ENCODE measurements at places on chromosomes 13 and 19.

- no peak for DNase-seq
Measured at GRCh38 chr13:26853323-26853722, 92.7 kb upstream of the GPR12 start.

- DNase-seq: no peak
Measured at GRCh38 chr13:39269004-39269403, 230.7 kb downstream of the NHLRC3 start.

DNA sequence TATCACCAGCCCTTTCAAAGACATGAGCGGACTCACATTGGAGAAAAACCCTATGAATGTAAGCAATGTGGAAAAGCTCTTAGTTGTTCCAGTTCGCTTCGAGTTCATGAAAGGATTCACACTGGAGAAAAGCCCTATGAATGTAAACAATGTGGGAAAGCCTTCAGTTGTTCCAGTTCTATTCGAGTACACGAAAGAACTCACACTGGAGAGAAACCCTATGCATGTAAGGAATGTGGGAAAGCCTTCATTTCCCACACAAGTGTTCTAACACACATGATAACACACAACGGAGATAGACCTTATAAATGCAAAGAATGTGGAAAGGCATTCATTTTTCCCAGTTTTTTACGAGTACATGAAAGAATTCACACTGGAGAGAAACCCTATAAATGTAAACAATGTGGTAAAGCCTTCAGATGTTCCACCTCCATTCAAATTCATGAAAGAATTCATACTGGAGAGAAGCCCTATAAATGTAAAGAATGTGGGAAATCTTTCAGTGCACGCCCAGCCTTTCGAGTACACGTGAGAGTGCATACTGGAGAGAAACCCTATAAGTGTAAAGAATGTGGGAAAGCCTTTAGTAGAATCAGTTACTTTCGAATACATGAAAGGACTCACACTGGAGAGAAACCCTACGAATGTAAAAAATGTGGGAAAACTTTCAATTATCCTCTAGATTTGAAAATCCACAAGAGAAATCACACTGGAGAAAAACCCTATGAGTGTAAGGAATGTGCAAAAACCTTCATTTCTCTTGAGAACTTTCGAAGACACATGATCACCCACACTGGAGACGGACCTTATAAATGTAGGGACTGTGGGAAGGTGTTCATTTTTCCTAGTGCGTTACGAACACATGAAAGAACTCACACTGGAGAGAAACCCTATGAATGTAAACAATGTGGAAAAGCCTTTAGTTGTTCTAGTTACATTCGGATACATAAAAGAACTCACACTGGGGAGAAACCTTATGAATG lies 17.6 kb downstream of the ZNF791 start:
- no peak for DNase-seq

DNA sequence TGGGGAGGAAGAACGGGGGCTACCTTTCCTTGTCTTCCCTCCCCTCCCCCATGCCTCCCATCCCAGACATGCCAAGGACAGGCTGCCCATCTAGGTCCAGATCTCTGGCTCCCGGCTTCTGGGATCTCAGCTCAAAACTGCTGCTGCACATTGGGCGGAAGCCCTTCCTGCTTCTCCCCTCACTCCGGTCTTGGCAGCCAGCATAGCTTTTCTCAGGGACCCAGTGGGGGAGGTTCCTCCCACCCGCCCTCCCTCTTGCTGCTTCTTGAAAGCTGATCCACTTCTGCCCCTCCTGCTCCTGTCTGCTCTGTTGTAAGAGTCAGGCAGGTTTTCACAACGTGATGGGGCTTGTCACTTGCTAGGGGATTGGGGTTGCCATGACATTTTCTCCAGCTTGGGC lies 21.7 kb upstream of the RNF17 start:
- no peak for DNase-seq

- no peak for DNase-seq
Measured at GRCh38 chr13:22189176-22190048, 518.5 kb downstream of the FGF9 start.

DNA sequence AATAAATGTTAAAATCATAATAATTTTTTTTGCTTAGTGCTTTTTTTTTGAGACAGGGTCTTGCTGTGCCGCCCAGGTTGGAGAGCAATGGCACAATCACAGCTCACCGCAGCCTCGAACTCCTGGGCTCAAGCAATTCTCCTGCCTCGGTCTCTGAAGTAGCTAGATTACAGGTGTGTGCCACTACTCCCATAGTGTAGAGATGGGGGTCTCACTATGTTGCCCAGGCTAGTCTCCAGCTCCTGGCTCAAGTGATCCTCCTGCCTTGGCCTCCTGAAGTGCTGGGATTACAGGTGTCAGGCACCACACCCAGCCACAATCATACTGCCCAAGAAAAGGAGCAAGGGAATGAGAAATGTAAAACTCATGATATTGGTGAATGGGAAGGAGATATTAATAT lies 5.1 kb downstream of the FBL start:
- DNase-seq: no peak

- DNase-seq: no peak
Measured at GRCh38 chr13:42350141-42350540, 78.2 kb downstream of the AKAP11 start.

GRCh38 chr19:19274146-19274545 lies 1.0 kb upstream of the TM6SF2 start:
- no peak for DNase-seq

DNA sequence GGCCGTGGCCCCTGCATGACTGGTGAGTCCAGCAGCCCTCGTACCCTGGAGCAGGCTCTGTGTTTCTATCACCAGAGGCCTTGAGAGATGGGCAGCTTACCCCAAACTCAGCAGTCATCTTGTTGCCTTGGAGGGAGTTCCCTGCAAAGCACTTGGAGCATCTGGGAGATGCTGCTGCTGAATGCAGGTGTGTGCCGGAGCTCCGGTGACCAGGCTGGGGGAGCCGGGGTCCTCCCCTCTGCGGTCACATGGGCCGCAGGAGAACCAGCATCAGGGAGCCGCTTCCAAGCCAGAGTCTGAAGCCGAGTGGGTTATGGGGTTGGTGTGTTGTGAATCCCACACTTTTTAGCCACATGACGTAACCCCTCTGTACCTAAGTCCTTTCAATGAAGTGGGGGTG lies 82.8 kb downstream of the TEX29 start:
- no peak for DNase-seq

DNA sequence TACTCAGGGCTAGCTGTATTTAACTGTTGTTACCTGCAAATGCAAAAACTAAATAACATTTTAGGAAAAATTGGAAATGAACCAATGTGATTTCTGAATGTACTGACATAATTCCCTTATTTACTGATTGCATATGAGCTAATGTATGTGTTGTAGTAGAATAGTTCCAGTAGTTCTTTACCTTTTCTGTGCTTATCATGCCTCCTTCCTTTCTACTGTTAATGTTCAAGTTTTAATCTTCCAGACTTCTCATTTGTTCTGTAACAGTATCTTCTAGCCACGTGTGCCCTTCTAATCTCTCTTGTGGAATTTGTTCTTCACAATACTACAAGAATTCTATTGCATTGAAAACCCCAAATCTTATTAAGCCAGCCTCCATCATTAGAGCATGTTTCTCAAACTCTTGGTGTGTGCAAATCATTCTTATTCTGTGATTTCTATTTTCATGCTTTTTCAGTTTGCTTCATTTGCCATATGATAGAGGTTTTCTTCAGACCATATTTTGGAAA lies 17.7 kb downstream of the LSM14A start:
- DNase-seq: no peak

DNA sequence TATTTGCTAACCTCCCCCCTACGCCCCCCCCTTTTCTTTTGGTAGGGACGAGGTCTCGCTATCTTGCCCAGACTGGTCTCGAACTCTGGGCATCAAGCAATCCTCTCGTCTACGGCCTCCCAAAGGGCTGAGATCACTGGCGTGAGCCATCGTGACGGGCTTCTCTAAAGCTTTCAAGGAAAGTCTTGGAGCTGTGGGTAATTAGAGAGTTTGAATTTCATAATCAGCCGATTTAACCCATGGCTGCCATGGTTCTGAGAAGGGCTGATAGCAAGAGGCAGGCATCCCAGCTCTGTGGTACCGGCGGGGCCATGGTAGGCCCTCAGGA lies 679 bp upstream of the ABHD8 start:
- no peak for DNase-seq

- DNase-seq: no peak
Measured at GRCh38 chr19:51546107-51546649, 14.7 kb upstream of the SIGLEC6 start.

DNA sequence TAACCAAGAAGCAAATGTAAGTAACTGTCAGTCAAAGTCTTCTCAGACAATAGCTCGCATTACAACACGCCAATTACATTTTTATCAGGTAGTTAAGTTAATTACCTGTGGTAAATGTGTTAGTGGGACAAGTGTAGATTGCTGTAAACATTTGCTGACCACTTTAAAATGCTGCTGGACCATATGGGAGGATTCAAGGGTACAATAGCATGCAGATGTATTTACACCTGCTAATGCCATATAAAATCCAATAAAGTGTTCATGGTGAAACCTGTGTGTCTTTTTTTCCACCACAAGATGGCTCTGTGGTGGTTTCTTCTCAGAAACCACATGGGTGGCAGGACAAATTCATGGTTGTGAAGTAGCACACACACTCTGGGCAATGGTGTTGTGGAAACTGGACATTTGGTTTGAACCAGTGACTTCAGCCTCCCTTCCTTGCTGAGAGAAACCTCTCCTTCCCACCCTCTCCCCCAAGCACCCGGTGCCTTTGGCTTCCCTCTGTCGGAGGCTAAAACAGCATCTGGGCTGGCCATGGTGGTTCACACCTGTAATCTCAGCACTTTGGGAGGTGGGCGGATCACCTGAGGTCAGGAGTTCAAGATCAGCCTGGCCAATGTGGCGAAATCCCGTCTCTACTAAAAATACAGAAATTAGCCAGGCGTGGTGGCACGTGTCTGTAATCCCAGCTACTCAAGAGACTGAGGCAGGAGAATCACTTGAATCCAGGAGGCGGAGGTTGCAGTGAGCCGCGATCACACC lies 18.1 kb upstream of the GTF3A start:
- DNase-seq: no peak

- no peak for DNase-seq
Measured at GRCh38 chr13:76937281-76937820, 11.0 kb upstream of the ACOD1 start.

GRCh38 chr13:41004875-41005693 lies 14.0 kb downstream of the ELF1 start:
- no peak for DNase-seq

DNA sequence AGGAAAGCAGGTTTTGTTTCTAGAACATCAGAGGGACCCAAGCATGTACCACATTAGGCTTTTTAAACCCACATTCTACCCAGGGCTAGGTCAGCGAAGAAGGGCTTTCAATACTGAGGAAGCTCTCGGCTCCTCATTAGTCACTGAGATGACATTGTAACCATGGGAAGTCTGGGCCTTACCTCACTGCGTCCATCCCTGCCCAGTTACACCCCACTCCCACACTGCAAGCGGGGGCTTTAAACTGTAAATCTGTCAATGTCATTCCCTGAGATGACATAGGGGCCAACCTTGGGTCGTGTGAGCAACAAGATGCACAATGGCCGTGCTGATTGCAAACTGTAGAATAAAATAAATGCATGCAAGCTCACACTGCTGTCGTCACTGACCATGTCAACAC lies 21.7 kb upstream of the TFDP1 start:
- no peak for DNase-seq

DNA sequence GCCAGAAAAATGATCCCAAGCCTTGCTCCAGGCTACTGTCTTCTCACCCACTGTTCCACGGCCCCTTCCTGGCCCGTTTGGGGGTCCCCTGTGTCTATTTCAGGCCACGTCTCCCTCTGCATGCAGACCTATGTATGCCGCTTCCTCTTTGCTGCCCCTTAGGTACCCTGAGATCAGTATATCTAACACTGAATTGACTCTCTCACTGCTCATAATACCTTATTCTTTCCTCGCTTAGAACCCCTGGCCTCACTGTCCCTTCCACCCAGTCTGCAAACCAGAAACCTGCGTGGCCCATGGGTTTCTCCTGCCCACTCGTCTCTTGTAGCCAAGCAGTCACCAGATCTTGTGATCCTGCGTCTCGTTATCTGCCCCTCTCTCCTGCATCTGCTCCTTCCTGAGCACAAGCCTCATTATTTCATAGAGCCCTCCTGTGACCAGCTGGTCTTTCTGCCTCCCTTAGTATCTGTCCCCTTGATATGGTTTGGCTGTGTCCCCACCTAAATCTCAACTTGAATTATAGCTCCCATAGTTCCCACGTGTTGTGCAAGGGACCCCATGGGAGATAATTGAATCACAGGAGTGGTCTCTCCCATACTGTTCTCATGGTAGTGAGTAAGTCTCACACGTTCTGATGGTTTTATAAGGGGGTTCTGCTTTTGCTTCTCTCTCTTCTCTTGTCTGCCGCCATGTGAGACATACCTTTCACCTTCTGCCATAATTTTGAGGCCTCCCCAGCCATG lies 109.0 kb upstream of the RNF113B start:
- no peak for DNase-seq

GRCh38 chr19:39410017-39410830 lies 2.2 kb upstream of the PLEKHG2 start:
- DNase-seq: peak; percentile 47

GRCh38 chr13:102141625-102142472 lies 260.0 kb downstream of the FGF14 start:
- no peak for DNase-seq

GRCh38 chr19:48760504-48761205 lies 5.3 kb downstream of the FGF21 start:
- DNase-seq: no peak

GRCh38 chr13:47472516-47472915 lies 528.6 kb downstream of the SUCLA2 start:
- DNase-seq: no peak

DNA sequence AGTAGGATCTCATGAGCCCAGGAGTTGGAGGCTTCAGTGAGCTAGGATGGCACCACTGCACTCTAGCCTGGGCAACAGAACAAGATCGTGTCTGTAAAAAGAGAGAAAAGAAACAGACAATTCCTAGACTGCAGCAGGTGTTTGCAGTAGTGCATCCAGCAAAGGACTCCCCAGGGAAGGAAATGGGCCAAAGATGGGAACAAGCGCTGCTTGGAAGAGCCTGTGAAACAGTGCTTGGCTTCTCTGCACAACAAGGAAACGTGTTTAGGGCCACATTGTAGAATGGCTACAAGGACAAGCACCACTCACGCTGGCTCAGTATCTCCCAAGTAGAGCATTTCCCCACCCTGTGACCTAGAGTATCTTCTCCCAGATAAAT lies 35.5 kb upstream of the LDLR start:
- no peak for DNase-seq

Measured in stimulated activated CD8-positive, alpha-beta memory T cell treated with anti-CD3 and anti-CD28 coated beads, Interleukin-2, amount 100 ng/mL, for 48 hours (primary cell).